ENCODE measurements at places on chromosomes 1 and 21. TPM values are rescaled to one million over a fixed set of nuclear protein-coding genes. Genes with fewer than 3 reads are reported as not detected.

- no peak for DNase-seq
Observed at GRCh38 chr21:45258466-45258865, 29.2 kb downstream of the POFUT2 start.

DNA sequence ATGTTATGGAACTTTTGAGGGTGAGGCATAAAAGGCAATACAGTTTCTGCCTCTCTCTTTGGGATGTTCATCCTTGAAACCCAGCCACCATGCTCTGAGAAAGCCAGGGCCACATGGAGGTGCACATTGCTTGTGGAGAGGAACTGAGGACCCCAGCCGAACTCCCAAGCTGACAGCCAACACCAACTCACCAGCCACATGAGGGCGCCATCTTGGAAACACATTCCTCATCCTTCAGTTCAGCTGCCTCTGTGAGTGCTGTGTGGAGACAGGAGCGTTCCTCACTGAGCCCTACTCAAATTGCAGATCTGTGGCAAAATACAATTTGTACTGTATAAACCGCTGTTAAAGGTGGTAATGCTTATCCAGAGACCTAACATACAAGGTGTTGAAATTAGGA is 137.5 kb downstream of the GABPA start:
- no peak for DNase-seq

DNA sequence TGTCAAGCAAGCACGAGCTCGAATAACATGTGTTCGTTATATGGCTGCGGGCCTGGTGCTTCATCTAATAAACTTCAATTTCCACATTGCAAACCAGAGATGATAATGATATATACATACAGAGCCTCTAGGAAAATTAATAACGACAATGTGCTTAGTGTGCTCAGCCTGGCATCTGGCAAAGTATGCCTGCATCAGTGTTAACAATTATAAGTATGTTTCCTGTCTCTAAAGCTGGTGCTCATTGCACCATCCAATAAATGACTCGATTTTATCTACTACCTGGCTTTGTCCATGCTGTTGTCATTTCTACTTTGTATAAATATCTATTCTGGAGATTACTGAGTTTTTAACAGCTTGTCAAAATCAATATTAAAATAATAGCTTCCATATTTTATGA is 1402.6 kb downstream of the MRPL39 start:
- no peak for DNase-seq

- DNase-seq, result no peak
Observed at GRCh38 chr21:36344931-36345330, 24.9 kb downstream of the MORC3 start.

DNA sequence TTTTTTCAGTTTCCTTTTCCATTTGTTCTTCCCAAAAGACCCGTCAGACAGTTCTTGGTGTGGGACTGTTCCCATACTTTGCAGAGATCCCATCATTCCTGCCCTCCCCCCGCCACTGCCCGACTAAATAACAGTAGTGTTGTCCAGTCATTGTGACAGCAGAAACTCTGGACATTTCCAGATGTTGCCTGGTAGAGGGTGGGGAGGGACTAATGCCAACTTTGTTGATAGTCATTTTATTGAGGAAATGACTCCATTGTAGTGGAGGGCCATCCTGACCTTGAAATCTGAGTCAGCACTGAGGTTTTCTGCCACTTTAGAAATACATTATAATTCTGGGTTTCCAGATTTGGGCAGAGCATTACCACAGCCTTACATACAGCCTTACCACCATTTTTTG is 85.4 kb downstream of the CEP350 start:
- peak; percentile 0 for DNase-seq

DNA sequence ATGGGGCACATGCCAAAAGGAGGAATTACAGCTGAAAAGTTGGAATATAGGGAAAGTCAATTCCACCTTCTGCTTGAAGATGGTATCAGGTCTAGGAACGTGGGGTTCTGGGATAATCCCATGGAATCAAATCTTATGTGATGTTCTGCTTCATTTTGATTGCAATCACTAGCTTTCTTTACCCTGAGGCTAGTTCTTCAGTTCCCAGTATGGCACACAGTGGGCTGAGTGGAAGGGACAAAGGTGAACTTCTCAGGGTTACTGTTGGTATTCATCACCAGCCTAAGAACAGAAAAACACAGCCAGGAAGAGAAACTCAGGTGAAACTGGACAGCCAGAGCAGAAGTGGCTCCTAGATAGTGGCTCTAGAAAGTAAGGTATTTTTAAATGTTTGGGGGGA is 117.8 kb downstream of the TNFSF18 start:
- DNase-seq, result no peak

DNA sequence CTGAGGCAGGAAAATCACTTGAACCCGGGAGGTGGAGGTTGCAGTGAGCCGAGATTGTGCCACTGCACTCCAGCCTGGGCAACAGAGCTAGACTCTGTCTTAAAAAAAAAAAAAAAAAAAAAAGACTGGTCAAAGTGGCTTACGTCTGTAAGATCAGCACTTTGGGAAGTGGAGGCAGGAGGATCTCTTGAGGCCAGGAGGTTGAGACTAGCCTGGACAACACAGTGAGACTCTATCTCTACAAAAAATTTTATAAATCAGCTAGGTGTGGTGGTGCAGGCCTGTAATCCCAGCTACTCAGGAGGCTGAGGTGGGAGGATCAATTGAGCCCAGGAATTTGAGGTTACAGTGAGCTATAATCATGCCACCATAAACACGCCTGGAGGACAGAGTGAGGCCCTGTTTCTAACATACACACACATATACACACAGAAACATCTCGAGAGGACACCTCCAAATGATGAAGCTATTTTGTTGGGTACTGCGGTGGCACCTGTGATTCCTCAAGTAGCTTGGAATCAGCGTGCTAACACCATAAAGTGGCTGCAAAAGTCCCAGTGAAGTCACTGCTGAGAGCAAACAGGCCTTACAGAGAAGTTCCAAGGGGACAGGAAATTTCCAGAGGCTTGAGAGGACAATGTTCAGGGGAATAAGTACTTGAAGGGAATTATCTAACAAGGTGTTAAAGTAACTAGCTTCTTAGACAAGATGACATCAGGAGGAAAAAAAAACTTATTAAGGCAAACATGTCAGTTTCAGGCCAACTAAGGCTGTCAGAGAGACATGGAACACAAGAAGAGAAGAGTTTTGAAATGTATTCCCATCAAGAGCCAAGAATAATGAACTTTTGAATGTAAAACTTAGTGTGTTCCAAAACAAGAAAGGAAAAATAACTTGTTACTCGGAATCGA is 1.3 kb downstream of the NADK start:
- no peak for DNase-seq

GRCh38 chr1:201890806-201891450 is 2.2 kb downstream of the SHISA4 start:
- no peak for DNase-seq

DNA sequence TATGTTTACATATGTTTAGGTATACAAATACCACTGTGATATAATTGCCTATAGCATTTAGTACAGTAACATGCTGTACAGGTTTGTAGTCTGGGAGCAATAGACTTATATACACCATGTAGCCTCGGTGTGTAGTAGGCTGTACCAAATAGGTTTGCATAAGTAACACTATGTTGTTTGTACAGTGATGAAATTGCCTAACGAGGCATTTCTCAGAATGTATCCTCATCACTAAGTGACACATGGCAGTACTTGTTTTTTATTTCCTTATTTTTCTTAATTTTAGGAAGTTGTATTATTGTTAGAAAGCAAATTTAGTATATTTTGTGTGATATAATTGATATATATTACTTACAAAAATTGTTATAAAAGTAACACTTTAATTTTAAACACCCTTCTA is 840.9 kb downstream of the LTN1 start:
- no peak for DNase-seq

The LIN28A gene
- total RNA-seq, result 1.4 TPM

The CHD1L gene
- 52.0 TPM for total RNA-seq

The FAM3B gene
- not detected for total RNA-seq

The FCGR2B gene
- not detected for total RNA-seq

The IGSF9 gene
- total RNA-seq, result 10.3 TPM
